SJCRH30 (cell line): ENCODE measurements at places on chromosomes 6 and 20. TPM values are rescaled to one million over a fixed set of nuclear protein-coding genes. Genes with fewer than 3 reads are reported as not detected.

The DAAM2 gene
- total RNA-seq, result 3.5 and 3.6 TPM in 2 replicates

The TMEM74B gene
- total RNA-seq, result not detected in 2 replicates

The RSPH3 gene
- total RNA-seq, result 1.2 and 1.8 TPM in 2 replicates

DNA sequence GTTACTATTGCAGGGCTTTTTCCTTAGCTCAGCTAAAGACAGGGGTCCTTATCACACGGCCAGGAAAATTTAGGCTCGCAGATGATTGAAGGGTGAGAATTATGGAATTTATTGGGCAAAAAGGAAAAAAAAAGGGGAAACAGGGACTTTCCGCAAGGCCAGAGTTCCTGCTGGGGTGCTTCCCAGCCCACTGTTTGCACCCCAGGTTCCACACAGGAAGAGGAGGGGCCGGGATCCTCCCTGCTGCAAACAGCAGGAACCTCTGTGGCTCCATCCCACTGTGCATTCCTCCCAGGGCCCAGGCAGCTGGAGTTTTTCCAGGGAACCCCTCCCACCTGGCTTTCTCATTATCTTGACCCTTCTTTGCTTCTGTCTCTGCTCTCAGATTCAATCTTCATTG lies 35.9 kb upstream of the IL20RA start:
- DNase-seq, result no peak

DNA sequence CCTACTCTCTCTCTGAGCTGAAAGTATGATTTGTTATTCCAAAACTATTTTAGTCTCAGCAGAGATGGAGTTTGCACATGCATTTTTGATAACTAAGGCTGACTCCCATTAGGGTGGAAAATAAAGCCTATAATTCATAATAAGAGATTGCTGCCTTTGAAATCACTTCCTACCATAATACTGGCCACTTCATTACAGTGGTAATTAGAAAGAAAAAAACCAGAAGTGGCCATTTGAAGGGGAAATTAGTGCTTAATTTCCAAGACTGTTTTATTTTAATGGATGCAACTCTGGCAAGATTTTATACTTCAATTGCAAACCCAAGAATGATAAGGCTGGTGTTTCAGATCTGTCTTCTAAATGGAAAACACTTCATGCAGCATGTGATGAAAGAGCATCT lies 43.4 kb downstream of the SLC35B3 start:
- no peak for DNase-seq

- DNase-seq, result no peak
Measured at GRCh38 chr6:26105842-26106241, 18.6 kb downstream of the HFE start.

DNA sequence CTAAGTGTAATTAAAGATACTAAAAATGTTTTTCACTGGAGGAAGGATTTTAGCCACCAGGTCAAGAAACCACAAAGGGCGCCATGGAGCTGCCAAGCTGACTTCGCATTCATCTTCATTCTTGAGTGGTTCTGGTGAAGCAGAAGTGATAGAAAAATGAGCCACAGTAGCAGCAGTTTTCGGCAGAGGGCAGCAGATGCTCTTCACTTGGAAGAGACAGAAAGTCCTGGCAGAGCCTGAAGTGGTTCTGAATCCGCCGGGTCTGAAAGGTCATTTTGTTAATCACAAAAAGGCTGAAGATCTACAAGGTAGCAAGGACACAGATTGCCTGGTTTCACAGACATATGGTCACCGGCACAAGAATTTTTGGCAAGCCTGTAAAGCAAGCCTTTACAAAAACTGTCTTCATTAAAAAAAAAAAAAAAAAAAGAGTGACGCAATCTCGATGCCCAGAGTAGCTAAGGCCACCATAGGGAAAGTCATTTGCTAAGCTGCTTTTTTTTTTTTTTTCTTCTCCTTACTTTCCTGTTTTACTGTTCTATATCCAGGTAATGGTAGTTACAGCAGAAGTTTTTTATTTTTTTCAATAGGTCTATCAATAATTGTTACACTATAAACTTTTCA lies 345.1 kb upstream of the AGPAT4 start:
- peak; percentile 39 for DNase-seq
